ENCODE measurements at places on chromosomes 13 and 19.

- DNase-seq, result no peak
Observed at GRCh38 chr19:31560086-31561060, 211.1 kb upstream of the TSHZ3 start.

GRCh38 chr19:16037424-16038195 is 38.7 kb upstream of the TPM4 start:
- DNase-seq, result no peak

- no peak for DNase-seq
Observed at GRCh38 chr13:49348751-49349150, 95.1 kb downstream of the CAB39L start.

DNA sequence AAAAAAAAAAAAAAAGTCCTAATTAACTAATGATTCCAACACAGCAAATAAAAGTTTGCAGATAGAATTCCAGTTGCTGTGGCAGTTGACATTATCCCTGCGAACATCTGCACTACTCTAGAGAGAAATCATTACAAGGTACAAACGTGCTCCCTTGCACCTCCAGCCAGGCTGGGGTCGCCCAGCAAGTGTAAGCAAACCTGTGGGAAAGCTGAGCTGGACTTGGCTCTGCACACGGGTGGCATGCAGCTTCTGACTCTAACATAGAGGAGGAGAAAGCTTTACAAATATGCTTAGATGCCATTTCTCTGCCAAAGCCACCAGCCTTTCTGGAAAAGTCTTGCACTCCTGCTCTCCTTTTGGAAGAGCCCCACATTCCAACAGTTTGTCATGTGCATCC is 103.3 kb downstream of the CRYL1 start:
- DNase-seq, result no peak
